Stimulated activated CD4-positive, alpha-beta T cell treated with anti-CD3 and anti-CD28 coated beads, Interleukin-1b, Interleukin-23, amount 100 ng/mL, for 24 hours (primary cell): ENCODE measurements at places on chromosomes 7 and 10.

DNA sequence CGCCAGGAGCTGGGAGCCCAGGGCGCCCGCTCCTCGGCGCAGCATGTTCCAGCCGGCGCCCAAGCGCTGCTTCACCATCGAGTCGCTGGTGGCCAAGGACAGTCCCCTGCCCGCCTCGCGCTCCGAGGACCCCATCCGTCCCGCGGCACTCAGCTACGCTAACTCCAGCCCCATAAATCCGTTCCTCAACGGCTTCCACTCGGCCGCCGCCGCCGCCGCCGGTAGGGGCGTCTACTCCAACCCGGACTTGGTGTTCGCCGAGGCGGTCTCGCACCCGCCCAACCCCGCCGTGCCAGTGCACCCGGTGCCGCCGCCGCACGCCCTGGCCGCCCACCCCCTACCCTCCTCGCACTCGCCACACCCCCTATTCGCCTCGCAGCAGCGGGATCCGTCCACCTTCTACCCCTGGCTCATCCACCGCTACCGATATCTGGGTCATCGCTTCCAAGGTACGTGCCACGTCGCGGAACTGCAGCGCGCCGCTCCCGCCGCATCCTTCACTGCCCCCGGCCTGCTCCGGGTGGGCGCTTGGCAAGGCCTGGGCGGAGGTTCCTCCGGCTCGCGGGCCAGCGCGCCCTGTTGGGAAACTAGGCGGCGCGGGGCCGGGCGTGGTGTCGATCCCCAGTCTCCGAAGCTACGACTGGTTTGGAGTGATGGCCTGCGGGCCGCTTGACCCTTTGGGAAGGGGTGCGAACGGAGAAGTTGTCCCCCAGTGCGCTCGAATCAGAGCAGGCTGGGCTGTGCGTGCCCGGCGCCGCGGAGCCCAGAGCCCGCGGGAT lies 868 bp downstream of the EMX2 start:
- DNase-seq: no peak

GRCh38 chr7:149824748-149825566 lies 13.2 kb upstream of the ZNF862 start:
- no peak for DNase-seq

DNA sequence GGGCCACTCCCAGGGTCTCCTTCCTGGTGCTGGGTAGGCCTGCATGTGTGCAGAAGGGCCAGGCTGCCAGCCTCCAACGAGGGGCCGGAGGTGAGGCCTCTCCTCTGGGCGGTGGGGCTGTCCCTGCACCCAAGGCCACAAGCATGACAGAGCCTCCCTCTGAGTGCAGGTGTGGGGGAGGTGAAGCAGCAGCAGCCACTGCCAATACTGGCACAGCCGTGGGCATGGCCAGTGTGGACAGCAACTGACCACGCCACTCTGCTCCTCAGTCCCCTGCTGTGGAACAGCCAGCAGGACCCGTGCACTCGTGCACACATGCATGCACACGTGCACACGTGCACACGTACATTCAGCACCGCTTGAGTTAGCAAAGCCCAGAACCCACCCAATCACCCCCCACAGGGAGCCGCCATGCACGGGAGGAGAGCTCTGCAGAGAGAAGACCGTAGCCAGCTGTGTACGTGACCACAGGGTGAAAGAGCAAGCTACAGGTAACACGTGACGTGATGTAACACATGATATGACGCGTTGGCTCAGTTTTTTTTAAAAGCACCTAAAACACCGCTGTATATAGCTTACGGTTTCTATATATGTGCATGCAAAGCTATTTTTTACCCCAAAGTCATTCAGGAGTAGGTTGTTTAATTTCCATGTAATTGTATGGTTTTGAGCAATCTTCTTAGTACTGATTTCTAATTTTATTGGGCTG lies 23.1 kb downstream of the PAPOLB start:
- DNase-seq: no peak

DNA sequence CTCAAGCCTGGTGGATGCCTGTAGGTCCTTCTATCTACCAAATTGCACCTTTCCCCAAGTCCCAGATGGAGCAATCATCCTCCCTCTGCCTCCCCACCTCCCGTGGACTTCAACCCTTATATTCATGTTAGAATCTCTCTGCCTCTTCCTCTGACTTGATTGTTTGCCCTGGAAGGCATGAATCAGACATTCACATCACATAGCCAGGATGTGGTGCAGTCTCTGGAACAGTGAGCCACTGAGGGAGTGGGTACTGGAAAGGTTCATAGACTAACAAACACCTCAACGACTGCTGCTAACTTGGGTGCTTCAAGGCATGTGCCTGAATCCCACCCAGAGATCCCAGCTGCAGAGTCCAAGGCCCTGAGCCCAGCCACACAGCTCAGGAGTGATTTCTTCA lies 494.0 kb downstream of the TNS3 start:
- no peak for DNase-seq

DNA sequence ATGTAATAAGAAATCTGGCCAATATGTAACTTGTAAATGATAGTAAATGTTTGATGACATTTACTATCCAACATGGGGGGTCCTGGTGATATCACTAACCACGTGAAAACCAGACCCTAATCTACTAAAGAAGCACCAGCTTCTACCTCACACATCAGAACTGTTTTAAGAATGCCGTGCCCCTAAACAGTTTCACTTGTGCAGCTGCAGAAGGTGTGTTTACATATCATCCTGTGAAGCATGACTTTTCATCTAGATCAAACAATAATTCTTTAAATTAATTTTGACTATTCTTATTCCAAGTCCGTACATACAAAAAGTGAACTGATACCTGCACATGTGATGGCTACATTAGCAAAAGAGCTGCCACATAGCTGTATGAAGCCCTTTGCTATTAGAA lies 61.0 kb downstream of the STEAP1B start:
- no peak for DNase-seq

DNA sequence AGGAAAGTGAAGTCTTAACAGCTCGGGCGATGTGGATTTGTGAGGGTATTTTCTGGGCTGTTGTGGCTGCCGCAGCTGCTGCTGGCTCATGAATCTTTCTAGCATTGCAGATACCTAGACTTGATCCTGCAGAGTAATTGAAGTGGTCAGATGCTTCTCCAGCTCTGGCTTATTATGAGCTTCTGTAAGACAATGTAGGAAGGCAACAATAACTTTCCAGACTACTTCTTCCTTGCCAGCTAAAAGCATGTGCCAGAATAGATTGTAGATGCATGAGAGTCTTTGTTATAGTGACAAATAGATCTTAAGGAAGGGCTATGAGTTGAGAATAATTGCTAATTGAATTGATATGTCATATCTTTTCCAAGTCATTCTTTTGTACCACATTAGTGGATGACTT lies 461.4 kb upstream of the POT1 start:
- DNase-seq: no peak

- no peak for DNase-seq
Measured at GRCh38 chr7:128939861-128940410, 2.2 kb downstream of the IRF5 start.

GRCh38 chr7:83851551-83851950 lies 202.6 kb upstream of the SEMA3E start:
- DNase-seq: no peak
